ENCODE measurements at places on chromosomes 5 and 9.
A peak's percentile ranks its signal among the peaks of the same experiment; 100 is the strongest.

DNA sequence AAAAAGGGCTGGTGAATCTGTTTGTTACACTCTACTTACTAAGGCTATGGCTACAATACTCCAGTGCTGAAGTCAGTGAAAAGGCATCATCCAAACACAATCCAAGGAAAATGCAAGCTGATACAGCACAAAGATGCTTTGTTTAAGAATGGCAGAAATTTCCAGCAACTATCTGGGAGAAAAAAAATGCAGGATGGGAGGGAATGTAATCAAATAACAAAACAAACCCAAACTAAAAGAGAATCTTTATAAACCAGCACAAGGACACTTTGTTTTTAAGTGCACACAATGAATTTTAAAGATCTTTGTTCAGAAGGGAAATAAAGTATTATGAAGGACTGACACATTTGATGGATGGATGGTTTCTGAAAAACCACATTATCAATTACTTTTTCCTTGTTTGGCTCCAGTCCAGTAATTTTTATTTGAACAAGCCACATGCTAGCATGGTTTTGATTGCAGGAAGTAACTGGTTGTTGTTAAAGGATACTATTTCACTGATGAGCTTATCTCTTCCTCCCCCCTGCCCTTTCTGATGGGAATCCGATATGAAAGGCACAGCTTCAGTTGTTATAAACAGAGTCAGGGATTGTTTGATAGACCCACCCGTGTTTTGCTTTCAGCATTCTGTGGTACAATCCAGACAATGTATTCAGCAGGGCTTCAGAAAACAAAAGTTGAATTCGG, 12.1 kb upstream of the TLE4 start:
- DNase-seq = no peak

DNA sequence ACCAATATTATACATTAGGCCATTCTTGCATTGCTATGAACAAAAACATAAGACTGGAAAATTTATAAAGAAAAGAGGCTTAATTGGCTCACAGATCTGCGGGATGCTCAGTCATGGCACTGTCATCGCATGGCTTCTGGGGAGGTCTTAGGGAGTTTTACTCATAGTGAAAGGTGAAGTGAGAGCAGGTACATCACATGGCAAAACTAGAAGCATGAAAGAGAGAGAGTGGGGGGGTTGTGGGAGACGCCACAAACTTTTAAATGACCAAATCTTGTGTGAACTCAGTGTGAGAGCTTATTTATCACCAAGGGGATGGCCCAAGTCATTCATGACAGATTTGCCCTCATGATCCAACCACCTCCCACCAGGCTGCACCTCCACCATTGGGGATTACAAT, 398.3 kb upstream of the EDIL3 start:
- DNase-seq = no peak

GRCh38 chr9:98108531-98109031, 10.4 kb downstream of the TRIM14 start:
- no peak for DNase-seq

- DNase-seq = no peak
Observed at GRCh38 chr9:12766357-12766756, 8.5 kb upstream of the LURAP1L start.

- no peak for DNase-seq
Observed at GRCh38 chr9:78436873-78437272, 139.9 kb downstream of the PSAT1 start.

GRCh38 chr5:154302161-154302560, 111.6 kb downstream of the GALNT10 start:
- peak; percentile 69 for DNase-seq

DNA sequence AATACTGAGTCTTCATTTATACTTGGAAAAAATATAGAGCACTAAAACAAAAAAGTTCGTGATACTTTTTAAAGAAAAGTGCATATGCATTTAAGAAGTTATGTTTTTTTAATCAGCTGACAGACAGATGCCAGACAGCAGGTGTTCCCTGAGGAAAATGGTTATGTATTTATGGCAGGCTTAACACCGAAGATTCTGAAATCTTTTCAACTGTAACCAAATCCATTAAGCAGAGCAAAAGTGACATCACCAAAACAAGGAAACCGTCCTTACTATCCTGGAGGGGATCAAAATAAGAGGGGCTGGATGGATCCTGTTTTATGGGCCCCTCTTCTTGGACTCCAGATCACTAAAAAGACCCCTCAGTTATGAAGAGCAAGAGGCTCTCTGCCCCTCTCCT, 404.9 kb upstream of the ADAMTS16 start:
- DNase-seq = no peak

DNA sequence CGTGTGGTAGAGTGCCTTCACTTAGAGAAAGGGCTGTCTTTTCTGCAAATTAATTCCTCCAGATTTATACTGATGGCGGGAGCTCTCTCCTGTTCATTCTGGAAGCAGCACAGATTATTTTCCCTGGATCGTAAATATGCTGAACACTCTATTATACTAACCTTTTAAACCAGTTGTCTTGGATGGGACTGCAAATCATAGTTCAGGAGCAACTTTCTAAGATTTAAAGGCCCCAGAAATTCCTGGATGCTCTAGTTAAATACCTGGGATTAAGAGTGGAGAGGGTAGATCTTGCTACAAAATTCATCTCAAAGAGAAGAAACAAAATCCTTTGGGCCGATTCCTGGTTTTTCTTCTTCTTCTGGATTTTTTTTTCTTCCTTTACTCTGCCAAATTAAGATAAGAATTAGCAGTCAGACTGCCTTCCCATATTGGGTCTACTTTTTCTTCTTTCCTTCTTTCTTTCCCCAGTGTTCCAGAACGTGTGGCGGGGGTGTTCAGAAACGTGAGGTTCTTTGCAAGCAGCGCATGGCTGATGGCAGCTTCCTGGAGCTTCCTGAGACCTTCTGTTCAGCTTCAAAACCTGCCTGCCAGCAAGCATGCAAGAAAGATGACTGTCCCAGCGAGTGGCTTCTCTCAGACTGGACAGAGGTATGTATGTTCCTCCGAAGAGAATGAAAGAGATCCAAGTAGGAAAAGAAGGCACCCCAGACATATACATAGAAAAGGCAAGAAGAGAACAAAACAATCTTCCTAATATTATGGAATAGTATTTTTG, 262.7 kb downstream of the SAXO1 start:
- no peak for DNase-seq

DNA sequence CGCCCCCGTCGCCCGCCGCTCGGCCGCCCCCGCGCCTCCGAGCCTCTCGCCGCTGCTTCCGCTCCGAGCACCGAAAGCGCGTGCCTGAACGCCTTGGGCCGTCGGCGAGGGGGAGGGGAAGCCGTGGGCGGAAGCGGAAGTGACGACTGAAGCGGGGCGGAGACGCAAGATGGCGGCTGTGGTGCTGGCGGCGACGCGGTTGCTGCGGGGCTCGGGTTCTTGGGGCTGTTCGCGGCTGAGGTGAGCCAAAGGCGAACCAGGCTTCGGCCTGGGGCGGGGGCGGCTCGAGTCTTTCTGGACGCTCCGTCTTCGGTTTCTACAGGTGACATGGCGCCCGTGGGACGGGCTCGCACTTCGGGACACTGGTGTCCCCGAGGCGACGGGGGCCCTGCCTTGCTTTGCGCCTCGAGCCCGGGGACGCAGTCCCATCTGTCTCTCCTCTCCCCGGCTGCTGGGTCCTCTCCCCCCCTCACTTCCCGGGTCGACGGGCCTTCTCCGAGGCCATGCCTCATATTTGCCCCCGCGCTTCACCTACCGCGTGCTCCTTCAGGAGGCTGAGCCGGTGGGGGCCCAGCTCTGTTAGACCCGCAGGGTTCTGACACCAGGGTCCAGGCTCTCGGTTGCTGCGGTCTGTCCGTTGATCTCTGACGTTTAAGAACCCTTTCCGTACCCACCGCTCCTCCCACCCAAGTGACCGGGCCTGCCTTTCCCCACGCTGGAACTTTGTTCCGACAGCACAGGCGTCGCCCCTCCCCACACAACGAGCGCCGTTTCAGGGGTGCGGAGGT, at the start of the genes ENTR1 and PMPCA:
Gene ENTR1, minus strand, starts transcription at position 115 of the 788 bp plus-strand sequence. CDS start 217 bp downstream, outside the sequence.
Gene PMPCA, plus strand, starts transcription at position 159 of the 788 bp plus-strand sequence. Its CDS starts 11 bp downstream, at position 170.
- peak; percentile 95 for DNase-seq

GRCh38 chr5:151618907-151619306, 27.8 kb upstream of the FAT2 start:
- DNase-seq = no peak

GRCh38 chr9:70829591-70830265, 291.7 kb downstream of the TRPM3 start:
- DNase-seq = no peak

DNA sequence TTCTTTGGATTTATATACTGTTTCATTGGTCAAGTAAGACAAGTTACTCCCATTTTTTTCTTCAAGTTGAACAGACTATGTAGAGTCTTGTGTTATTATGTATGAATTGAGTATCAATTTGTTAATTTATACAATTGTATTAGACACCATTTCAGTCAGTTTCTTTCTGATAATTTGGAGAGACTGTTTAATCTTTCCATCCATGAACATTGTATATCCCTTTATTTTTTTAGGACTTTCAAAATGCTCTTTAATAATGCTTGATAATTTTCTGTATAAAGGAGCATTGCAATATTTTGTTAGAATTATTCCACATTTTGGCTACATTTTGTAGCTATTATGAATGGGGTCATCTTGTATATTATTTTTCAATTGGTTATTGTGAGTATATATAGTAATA, 69.1 kb upstream of the PJA2 start:
- no peak for DNase-seq

DNA sequence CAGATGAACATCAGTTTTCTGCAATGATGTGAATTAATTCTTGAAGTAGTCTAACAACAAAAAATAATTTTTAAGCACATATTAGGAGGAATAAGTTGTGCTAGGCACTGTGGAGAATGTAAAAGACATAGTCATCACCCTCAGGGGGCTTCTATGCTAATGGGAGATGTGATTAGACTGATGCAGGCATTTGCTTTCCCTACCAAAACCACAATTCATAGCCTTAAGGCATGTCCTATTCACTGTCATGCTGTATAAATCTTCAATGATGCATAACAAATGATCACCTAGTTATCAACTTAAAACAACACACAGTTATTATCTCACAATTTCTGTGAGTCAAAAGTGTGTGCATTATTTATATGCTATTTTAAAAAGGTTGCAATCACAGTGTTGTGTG, 422.6 kb downstream of the MAN2A1 start:
- no peak for DNase-seq

- no peak for DNase-seq
Observed at GRCh38 chr5:66972004-66972403, 224.6 kb downstream of the CD180 start.

- DNase-seq = peak; percentile 33
Observed at GRCh38 chr5:180093651-180094382, 22.3 kb upstream of the RNF130 start.

GRCh38 chr5:177478711-177479646, 5.5 kb upstream of the DBN1 start:
- DNase-seq = peak; percentile 88

DNA sequence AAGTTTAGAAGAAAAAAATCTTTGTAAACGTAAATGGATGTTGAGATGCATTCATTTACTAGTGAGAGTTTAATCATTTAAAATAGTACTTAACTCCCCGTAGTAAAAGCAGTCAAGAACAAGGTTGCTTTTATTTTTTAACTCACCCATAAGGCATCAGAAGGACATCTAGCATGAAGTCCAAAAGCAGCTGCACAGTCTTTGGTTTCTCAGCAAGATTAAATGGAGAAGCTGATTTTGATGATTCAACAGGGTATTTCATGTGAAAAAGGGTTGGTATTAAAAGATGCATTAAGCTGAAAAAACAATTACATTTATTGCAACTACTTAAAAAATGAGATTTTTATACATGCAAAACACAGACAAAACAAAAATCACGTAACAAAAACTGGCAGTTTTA, 44.0 kb downstream of the ECPAS start:
- DNase-seq = no peak

DNA sequence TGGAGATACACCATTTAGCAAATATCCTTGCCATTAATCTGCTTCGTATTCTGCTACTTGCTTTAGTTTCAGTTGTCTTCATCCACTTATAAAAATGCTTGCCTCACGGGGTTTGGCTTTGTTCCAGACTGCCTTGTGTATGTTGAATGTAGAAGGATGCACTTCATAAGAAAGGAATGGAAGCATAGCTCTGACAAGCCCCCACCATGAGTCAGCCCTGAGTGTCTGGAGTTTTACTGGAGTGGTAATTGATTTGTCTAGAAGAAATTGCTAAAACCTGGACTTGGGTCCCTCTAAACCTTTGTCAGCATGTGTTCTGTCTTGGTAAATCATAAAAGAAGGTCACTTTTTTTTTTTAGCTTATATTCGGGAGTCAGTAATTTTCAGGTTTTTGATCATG, 4.6 kb downstream of the TEX48 start:
- DNase-seq = no peak

- DNase-seq = no peak
Observed at GRCh38 chr5:35356725-35357124, 126.4 kb upstream of the PRLR start.

DNA sequence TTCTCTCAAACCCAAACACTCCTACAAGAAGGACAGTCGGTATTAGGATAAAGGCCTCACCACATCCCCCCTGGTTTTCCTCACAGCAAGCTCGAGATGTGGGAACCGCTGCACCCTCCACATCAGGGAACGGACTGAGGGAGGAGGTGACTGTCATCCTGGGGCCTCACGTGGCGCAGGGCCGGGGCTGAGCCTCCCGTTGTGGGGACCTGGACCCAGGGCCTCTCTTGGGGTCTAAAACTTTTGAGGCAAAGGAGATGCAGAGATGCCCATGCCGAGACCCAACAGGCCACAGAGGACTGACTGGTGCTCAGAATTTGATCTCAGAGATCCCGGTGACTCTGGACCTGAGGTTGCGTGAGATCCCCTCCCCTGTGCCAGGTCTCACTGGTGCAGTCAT, 72.7 kb downstream of the MRPL36 start:
- no peak for DNase-seq

GRCh38 chr9:131410044-131410491, 16.2 kb downstream of the PRRC2B start:
- DNase-seq = no peak

GRCh38 chr5:102561894-102562760, 63.3 kb upstream of the SLCO6A1 start:
- DNase-seq = peak; percentile 5

- DNase-seq = no peak
Observed at GRCh38 chr5:115274584-115274983, 11.9 kb upstream of the PGGT1B start.

DNA sequence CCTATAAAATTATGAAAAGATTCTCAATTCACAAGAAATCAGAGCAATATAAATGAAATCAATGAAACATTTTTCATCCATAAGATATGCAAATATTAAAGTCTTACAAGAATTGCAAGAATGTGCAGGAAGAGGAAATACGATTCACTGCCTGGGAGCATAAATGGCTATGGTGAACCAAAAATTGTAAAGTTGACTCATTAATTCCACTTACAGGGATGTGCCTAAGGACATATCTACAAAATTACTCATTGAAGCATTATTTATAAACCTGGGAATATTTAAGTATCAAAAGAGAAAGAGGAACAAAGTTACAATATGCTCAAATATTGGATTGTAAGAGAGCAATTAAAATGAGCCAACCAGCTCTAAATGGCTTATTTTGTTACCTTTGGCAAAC, 6.9 kb upstream of the NIPSNAP3A start:
- no peak for DNase-seq

DNA sequence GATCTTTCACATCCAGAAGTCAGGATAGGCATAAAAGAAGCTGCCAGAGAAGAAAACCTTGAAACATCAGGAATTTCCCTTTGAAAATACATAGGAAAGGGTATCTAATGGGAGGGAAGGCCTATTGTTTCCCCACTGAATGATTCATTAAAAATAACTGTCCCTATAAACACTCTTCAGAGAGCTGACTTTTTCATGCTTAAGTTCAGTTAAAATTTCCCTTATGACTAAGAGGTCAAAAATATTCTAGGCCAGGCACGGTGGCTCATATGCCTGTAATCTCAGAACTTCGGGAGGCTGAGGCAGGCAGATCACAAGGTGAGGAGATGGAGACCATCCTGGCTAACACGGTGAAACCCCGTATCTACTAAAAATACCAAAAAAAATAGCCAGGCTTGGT, 499.5 kb downstream of the ENC1 start:
- DNase-seq = no peak
